NCI-H524 treated with DMSO at 0.1 percent for 48 hours (cell line): ENCODE measurements at places on chromosomes 11 and 22.

GRCh38 chr22:32389685-32390084 is 22.4 kb downstream of the RTCB start:
- DNase-seq: no peak

DNA sequence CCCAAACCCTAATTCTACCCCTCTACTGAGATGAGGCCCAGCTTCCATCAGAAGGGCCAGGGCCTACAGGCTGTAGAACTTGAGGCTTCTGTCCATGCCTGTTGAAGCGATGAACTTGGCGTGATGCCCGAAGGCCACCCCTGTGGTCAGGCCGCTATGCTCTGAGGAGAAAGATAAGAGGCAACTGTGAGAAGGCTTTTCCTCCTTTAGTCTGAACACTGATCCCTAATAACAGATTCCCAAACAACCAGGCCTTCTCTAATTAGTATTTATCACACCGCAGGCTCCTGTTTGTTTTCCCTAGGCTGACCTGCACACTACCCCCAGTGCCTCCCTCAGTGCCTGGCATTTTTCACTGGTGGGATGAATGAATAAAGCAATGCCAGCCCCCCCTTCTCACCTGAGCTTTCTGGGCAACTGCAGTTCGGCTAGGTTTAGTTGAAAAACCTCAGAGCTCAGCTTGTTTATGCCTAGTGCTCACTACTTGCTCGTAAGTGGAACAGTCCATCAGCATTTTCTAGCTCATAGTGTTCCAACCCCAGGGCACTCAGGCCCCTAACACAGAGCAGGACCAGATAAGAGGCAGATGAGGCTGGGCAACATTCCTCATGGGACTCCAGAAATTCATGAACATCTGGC is 15.2 kb downstream of the PRPF19 start:
- no peak for DNase-seq

GRCh38 chr11:94526645-94527438 is 14.6 kb downstream of the C11orf97 start:
- no peak for DNase-seq

DNA sequence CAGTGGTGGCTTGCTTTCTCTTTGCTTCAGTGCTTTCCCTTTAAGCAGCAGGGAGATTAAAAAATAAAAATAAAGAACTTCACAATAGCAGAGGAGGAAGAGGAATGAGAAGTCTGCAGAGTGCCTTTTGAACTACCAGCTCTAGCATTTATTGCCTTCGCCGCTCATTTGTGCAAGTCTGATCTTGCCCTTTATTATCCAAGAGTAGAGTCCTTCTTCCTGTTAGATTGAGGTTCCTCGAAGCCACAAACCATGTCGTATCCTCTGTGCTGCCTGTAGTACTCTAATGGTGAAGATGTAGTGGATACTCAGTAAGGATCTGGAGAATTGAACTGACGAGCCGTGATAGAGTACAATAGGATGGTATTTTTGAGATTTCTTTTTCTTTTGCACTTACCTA is 101.2 kb upstream of the RAG2 start:
- no peak for DNase-seq

DNA sequence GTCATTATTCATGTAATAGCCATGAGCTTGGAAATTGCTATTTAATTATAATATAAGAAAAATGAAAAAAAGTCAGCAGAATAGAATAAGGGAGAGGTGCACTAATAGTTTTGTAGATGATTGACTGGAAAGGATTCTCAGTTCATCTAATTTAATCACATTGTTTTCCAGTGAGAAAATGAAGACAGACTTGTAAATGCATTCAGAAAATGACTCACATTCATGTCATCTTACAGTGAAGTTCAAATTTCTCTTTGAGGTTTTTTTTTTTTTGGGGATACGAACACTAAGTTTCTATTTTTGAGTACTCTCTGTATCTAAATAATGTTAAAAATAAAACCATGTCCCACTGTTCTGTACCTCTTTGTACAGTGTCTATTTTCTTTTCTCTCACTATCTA is 18.5 kb upstream of the OR4A16 start:
- DNase-seq: no peak

- no peak for DNase-seq
Measured at GRCh38 chr11:68904248-68904847, 657 bp downstream of the IGHMBP2 start.
